Naive B cell (primary cell): ENCODE measurements at places on chromosomes 7 and 10.
A peak's percentile ranks its signal among the peaks of the same experiment; 100 is the strongest.

DNA sequence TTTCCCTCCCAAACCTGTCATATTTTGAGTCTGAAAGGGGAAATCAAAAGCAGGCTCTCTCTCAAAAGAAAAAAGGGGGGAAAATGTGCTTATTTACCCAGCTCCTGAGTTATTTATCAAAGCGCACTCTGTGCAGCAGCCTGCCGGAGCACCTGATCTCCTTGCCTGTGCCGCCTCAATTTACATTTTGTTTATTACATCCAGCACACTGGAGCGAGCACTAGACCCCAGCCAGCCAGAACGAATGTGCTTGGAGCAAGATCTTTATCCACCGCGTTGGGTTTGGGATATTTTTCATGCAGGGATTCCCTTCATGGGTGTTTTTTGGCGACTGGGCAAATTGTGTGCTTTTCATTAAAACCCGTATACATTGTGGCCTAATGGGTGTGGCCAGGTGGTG, 161.9 kb upstream of the INSYN2A start:
- DNase-seq, result no peak

DNA sequence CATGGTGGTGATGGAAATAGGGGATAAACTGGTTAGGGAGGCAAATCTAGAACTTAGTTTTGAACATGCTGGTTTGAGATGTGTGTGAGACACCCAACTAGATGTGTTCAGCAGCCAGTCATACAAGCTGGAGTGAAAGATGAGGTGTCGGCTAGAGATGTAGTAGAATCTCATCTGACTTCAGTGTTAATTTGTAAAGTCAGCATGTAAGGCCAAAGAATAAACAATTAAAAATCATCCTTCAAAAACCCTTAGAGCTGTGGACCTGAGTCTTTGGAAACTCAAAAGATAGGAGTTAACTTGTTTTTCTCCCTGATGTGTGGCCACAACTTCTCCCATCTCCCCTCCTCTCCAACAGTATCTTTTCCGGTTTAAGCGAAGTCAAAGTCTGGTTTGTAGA, 22.8 kb upstream of the AGK start:
- DNase-seq, result no peak

DNA sequence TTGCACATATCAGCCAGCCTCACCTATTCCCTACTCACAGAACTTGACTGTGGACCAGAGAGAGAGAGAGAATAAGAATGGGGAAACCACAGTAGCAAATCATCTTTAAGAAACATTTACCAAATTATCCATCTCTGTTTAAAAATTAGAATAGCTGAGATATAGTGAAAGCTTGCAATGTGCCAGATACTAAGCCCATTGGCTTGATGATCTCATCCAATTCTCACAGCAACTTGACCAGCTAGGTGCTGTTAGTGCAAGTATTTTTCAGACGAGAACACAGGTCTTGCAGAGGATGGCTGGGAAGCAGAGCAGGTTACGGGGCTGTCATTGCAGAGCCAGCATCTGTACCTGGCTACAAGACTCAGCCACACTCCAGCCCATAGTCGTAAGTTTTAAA, 50.9 kb downstream of the KLF6 start:
- no peak for DNase-seq

- no peak for DNase-seq
Observed at GRCh38 chr7:130489140-130489983, 2.5 kb upstream of the MEST start.

DNA sequence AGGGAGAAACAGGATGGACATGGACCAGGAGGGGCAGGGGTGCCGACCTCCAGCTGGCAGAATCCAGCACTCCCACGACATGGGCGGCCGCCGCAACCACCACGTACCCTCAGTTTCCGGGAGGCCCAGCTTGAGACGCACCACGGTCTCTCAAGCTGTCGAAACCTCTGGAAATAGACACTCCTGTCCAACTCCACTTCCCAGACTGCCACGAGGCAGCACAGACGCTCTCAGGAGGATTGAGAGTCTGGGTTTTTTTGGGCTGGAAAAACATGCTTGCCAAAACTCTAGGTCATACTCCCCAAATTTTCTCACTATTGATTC, 37.9 kb upstream of the PDGFA start:
- DNase-seq, result no peak

DNA sequence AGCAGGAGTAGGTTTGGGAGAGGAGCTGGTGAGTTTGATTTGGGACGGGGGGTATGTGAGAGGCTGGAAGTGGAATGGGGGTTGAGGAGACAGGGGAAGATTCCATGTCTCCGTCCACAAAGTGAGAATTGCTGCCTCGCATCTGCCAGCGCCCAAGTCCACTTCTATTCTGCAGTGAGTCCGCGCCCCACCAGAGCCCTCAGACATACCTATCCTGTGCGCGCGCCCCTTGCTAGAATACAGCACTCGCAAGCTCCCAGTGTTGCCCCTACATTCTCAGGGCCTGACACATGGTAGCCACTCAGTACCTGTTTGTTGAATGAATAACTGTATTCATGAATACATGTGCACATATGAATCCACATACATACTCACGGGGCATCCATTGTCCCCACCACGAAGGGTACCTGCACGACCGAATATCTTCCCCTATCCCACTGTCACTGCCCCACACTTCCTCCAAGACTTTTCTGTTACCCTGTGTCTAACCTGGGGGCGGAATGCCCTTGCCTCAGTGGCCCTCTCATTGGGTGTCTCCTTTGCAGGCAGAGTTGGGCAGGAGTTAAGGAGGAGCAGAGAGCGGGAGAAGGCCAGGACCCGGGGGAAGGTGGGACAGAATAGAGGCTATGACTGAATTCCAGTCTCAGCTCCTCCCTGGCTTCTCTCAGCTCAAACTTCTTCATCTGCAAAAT, 19.9 kb downstream of the POLL start:
- no peak for DNase-seq

- no peak for DNase-seq
Observed at GRCh38 chr7:50391386-50391785, 58.8 kb downstream of the FIGNL1 start.

DNA sequence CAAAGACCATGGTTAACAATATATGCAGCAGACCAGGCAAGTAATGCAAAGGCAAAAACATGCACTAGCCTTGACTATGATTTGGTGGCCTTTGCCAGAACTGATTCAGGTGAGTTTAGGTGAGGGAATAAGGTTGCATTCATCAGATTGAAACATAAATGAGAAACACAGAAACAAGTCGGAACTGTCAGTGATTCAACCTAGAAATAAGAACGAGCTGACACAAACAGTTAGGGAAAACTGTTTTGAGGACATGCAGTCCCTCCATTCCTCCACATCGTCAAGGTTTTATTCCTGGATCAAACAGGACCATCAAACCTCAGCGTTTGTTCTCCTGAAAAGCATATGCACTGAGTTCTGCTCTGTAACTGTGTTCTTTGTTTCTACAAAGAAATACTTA, 1.8 kb downstream of the ZNF248 start:
- DNase-seq, result no peak

GRCh38 chr7:158010961-158011693, 576.5 kb downstream of the PTPRN2 start:
- no peak for DNase-seq

GRCh38 chr10:94006591-94007550, 13.1 kb downstream of the PLCE1 start:
- DNase-seq, result no peak

GRCh38 chr10:91955114-91955513, 31.5 kb downstream of the BTAF1 start:
- no peak for DNase-seq

DNA sequence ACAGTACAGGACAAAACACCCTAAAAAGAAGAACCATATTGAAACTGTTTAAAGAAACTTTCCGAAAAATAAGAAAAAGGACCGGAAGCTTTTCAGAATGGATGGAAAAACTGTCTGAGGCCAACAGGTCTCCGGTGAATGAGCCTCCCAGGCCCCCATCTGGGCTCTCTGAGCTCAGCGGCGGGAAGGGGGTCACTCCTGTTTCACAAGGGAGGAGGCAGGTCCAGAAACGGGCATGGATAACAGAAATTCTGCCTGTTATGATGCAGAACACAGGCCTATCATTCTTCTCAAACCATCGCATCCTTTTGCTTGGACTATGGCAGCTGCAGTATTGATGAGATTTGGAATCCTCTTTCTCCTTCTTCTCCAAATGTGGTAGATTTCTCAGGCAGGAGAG, 58.9 kb upstream of the SHH start:
- no peak for DNase-seq

GRCh38 chr7:77450054-77450453, 33.9 kb upstream of the GSAP start:
- no peak for DNase-seq

GRCh38 chr10:77554996-77555397, 82.6 kb downstream of the KCNMA1 start:
- DNase-seq, result no peak

- DNase-seq, result no peak
Observed at GRCh38 chr10:132906106-132906505, 36.3 kb downstream of the CFAP46 start.

GRCh38 chr10:20087353-20087752, 271.1 kb downstream of the PLXDC2 start:
- no peak for DNase-seq

GRCh38 chr10:113823389-113823788, 30.5 kb downstream of the DCLRE1A start:
- no peak for DNase-seq

DNA sequence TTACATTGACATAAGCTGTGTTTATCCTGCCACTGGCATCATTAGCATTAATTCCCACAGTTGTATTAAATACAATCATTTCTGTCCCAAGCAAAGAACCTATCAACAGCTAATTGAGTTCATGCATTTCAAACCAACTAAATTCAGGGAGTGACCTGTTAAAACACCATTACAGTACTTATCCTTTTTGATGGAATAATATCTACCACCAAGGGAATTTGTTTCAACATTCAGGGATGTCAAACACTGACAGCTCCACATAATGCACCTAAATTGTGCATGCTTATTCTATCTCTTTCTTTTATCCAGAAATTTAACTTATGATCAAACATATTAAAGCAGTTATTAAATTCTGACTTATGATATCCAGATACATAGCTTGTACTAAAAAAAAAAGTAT, 136.8 kb downstream of the NSUN6 start:
- DNase-seq, result no peak

DNA sequence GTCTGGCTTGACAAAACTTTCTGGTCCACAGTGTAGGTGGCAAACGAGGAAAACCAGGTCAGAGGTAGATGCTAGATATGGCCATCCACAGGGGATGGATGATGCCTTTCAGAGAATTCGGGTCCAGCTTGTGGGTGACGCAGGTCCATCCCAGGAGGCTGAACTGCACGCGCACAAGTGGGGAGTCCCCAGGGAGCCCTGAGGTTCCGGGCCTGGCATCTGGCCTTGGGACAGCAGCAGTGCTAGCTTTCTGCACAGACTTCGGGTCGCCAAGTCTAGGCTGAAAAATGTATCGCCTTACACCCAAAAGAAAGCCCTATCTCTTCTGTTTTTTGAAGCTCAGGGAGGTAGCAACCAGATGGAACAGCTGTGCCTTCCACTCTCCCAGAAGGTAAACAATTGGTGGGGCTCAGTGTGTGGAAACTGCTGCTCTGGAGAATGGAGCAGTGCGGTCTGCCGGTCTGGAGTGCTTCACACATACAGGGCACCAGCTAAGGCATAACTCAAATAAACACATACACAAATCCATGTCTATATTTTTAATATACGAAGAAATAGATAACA, 119.3 kb upstream of the ACBD5 start:
- DNase-seq, result no peak

- peak; percentile 68 for DNase-seq
Observed at GRCh38 chr7:5679813-5680473, 101.5 kb downstream of the RNF216 start.

DNA sequence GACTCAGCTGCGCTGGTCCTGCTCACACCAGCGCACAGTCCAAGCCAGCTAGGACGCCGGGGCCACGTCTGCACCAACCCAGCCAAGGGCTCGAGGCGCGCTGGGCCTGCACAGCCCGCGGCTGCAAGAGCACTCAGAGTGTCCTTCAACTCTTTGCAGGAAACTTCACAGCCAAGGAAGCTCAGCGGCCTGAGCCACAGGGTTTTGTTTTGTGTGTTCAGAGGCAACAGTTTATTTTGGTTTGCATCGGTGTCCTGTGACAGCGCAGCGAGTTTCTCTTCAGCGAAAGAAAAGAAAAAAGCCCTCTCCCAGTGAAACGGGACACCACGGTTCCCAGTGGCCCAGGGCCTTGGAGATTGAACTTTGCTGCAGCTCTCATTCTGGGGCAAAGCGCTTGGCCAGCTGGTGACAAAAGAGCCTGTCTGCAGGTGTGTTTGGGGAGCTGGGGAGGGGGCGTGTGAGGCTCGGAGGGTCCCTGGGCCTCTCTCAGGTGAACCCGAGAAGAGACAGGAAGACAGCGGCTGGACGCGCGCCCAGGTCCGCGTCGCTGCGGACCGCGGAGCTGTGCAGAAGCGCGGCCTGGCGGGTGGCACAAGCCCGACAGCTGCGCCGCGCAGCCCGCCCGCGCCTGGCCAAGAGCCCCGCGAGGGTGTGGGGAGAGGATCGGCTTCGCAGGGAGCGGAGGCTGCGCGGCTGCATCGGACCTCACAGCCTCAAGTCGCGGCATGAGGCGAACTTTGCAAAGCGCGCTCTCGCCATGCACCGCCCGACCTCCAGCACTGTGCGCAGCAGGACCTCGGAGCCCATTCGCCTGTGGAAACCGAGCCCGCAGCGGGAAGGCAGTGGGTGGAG, 922 bp downstream of the CXCL12 start:
- no peak for DNase-seq

GRCh38 chr10:98467506-98468318, 21.0 kb upstream of the HPS1 start:
- DNase-seq, result peak; percentile 59
